Activated CD8-positive, alpha-beta memory T cell treated with anti-CD3 and anti-CD28 coated beads for 1 hour (primary cell): ENCODE measurements at places on chromosomes 1 and 21.

- DNase-seq = no peak
Observed at GRCh38 chr1:109069294-109069693, 6.5 kb downstream of the TAF13 start.

DNA sequence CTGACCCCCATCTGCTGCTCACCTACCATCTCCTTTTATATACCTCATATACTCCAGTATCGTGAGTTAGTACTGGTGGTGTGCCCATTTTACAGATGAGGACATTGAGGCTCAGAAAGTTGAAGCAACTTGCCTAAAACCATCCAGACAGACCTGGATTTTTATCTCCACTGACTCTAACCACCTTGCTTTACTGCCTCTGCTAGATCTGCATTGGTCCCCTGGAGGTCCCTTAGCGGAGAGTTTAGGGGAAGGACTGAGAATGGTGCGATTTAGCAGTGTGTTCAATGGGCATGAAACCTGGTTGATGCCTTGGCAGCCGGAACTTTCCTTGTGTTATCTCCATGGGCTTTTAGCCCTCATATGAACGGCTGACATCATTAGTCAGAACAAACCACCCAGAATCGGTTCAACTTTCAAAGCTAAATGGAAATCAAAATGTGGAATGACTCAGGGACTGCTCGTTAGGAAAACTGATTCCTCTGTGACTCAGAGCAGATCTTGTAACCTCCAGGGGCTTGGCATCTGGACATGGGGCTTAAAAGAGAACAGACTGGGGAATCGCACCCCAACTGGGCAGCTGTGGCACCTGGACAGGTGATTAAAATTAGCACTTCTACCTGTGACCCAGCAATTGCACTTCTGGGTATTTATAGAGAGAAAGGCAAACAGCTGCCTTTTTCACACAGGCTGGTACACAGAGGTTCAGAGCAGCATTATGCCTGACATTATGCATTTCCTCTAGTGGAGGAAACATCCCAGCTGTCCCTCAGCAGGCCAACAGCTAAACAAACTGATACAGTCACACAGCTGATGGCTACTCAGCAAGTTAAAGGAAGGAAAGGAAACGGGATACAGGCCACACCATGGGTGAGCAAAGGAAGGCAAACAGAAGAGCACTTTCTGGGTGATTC is 25.3 kb downstream of the TMEM51 start:
- DNase-seq = no peak

DNA sequence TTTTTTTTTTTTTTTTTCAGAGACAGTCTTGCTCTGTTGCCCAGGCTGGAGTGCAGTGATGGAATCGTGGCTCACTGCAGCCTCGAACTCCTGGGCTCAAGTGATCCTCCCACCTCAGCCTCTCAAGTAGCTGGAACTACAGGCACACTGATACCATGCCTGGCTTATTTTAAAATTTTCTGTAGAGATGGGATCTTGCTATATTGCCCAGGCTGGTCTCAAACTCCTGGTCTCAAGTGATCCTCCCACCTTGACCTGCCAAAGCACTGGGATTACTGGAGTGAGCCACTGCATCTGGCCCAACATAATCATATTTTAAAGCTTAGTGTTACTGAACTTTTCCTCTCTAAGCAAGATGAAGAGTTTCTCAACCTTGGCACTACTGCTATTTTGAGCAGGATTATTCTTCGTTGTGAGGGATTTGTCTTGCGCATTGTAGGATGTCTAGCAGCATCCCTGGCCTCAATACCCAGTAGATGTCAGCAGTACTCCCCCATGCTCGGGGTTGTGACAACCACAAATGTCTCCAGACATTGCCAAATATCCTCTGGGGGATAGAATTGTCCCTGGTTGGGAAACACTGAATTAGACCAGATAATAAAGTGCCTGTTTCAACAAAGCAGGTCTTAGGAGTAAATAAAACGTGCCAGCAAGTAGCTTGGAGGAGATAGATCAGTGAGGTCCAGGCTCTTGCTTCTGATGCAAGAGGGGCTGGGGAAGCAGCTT is 15.1 kb upstream of the THRAP3 start:
- no peak for DNase-seq

DNA sequence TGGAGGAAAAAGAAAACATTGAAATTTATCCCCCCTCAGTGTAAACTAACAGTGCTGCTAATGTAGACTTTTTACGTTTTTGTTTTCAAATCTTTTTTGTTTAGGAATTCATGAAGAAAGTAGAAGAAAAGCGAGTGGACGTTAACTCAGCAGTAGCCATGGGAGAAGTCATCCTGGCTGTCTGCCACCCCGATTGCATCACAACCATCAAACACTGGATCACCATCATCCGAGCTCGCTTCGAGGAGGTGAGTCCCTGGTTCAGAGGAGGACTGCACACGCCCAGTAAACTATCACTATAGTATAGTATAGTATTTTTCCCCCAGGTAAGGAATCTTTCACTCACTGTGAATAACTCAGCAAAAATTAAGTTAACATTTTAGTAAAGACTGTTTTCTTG is 37.8 kb upstream of the BMP8A start:
- DNase-seq = no peak

DNA sequence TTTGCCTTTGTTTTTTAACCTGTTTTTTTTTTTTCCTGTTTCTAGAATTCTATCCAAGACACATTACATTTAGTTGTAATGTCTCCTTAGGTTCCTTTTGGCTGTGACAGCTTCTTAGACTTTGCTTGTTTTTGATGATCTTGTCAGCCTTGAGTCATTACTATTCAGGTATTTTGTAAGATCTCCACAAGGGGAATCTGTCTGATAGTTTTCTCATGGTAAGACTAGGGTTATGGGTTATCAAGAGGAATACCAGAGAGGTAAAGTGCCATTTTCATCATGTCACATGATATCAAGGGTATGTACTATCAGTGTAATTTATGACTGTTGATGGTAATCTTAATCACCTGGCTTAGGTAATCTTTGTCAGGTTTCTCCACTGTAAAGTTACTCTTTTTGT is 99.1 kb upstream of the GFI1 start:
- no peak for DNase-seq

DNA sequence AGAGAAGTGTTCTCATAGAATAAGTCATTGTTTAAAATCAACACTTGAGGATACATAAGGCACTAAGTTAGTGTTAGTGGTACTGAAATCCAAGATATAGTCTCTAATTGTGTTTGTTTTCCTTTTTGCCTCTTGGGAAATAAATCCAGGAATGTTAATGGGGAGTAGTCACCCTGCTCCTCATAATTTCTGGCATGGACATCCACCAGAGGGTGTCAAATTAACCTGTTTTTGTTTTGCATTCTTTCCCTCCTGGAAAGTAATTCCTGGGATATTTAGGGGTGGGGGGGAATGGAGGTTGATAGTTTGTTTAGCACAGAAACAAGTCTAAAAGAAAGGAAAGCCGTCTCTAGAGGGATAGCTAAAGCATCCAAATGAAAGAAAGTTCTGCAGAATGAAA is 87.8 kb upstream of the MAP1LC3C start:
- DNase-seq = no peak

DNA sequence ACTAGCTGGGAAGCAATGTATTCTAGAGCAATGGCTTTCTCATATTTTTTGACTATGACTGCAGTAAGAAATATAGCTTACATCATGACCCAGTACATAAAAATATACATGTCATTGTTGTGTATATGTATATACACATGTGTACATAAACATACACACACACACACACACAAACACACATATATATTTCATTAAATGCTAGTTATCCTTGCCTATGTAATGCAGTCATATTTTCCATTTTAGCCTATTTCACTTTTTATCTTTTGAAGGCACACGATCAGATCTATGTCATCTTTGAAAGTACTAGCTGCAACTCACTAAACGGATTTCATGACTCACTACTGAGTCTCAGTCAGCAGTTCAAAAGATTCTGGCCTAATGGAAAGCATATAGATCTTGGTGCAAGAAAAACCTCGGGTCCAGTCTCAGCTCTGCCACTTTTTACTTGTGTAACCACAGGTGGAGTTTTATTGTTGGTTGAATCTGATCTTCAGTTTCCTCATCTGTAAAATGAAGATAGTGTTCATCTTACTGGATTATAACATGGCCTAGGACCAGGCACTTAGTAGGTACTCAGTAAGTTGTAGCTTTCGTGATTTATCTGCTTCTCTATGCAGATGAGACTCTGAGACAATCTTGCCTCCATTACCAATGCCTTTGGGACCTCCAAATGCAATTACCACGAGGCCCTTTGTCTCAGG is 325.6 kb downstream of the RRAGC start:
- no peak for DNase-seq

DNA sequence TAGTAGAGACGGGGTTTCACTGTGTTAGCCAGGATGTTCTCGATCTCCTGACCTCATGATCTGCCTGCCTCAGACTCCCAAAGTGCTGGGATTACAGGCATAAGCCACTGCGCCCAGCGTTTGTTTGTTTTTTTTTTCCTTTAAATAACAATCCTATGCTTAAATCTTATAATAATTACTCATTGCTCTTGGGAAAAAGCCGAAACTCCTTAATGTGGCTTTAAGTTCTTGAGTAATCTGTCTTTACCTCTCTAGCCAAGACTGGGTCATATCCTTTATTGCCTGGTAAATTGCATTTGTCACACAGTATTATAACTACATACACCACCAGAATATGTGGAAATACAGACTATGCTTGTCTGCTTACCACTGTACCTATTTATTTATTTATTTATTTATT is 97.1 kb downstream of the MACF1 start:
- no peak for DNase-seq

DNA sequence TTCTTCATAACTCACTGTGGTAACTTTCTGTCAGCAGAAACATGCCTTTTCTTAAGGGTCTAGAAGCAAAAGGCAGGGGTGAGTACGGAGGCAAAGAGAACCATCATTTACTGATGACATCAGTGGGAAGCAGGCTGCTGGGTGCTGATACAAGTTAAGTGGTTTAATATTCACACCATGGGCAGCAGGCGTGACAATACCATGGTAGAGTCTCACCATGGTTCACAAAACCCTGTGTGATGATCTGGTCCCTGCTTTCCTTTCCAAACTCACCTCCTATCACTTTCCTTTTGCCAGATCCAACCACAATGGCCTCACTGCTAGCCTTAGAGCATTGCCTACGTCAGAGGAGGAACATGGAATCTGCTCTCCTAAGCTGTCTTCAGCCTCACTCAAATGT is 8.7 kb downstream of the MAB21L3 start:
- no peak for DNase-seq

DNA sequence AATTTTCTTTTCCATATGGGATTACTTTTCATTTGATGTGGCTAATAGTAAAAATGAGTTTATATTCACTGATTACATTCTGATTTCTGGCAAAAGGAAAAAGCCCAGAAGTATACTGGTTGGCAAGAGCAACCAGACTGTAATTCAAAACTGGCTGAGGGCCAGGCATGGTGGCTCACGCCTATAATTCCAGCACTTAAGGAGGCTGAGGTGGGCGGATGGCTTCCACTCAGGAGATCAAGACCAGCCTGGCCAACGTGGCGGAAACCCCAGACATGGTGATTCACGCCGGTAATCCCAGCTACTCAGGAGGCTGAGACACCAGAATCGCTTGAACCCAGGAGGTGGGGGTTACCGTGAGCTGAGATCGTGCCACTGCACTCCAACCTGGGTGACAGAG is 14.5 kb downstream of the SYT11 start:
- DNase-seq = no peak

- DNase-seq = no peak
Observed at GRCh38 chr1:57882934-57883641, 459.2 kb upstream of the DAB1 start.

DNA sequence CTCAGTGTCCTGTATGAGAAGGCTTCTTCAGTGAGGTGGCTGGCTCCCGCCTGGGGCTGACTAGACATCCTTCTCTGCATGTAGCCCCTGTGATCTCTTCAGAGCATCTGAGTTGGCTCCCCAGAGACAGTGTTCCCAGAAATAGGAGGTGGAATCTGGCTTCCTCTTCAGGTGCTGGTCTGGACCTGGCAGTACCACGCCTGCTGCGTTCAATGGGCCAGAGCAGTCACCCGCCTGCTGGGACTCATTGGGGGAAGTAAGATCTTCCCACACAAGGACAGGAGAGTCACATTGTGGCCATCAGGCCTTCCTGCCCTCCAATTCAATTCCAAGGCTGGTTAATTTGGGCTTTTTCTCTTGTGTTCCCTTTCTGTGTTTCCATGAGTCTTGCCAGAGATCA is 51.0 kb downstream of the ADARB1 start:
- no peak for DNase-seq

- no peak for DNase-seq
Observed at GRCh38 chr1:21385022-21385421, 54.9 kb upstream of the NBPF3 start.

GRCh38 chr1:34978921-34979320 is 6.2 kb downstream of the TMEM35B start:
- no peak for DNase-seq
